NCI-H510A treated with DMSO at 0.1 percent for 48 hours (cell line): ENCODE measurements at places on chromosomes 6 and 20.
A peak's percentile ranks its signal among the peaks of the same experiment; 100 is the strongest.

DNA sequence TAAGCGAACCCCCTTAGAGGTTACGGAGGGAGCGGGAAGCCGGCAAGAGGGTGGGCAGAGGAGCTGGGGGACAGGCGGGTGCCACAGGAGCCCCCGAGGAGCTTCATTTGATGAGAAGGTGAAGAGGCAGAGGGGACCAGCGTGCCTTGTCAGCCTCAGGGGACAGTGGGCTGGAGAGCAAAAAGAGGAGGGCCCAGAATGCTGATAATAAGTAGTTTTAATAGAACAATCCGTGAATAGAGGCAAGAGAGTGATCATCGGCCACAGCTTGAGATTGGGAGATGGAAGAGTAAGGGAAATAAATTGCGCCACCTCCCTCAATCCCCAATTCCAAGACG is 1.3 kb downstream of the COL19A1 start:
- no peak for DNase-seq

DNA sequence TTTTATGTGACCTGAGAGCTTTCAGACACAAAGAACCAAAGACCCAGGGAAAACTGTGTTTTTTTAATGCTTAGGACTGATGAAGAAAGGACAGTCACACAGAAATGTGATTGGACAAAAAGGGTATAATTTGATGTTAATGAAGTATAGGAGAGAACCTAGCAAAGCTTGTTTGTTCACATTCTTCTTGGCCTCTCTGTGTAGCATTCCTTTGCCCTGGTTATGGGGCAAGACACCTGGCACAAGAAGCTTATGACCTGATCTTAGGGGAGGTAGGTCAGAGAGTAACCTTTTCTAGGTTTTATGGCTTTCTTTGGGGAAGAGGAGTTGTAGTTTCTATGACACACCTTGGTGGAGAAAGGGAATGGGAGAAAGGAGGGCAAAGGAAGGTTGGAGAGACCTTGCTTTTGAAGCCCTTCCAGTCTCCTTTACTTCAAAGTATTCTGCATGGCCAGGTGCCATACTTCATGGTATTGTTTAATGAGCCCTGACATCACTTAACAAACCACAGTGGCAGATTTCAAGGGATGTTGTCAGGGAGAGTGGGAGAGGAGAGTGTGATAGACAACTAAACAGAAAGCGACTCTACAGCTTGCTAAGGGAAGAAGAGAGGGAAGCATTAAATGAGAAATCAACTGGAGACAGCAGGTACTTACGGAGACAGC is 701.8 kb upstream of the FLRT3 start:
- peak; percentile 88 for DNase-seq

DNA sequence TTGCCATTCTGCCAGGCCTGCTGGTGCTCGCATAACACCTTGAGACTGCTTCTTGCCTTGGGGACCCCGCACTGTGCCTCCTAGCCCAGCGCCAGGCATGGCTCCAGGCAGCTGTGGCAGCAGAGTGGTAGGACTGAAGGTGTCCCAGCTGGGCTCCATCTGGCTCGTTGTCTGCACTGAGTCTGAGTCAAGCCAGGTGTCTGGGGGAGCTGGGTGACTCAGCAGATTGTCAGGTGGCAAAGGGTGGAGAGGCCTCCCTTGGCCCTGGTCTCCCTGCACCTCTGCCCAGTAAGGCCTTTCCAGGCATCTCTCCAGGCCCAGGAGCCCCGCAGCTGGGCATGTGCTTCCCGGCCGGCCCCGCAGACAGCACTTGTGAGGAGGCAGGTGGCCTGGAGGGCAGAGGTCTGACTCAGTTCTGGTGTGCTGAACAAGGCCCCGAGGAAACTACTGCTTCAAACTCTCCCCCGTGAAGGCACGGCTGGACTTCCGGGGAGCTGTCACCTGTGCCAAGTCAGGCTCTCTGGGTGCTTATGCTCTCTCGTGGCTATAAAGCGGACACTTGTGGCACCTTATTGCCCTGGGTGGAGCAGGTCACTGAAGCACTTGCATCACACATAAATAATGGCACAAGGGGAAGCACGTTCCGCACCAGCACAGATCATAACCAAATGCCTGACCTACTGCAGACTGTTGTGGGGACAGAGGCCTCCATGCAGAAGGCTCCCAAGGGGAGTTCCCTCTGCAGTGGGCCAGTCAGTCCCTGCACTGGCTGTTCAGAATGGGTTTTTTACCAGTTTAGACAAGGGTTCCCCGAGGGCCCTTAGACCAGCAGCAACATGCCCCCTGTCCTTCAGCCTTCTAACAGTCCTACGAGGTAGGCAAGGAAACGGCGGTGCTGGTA is 27.5 kb downstream of the FOXC1 start:
- DNase-seq, result peak; percentile 76

GRCh38 chr6:41727705-41728072 is 7.7 kb downstream of the TFEB start:
- no peak for DNase-seq

DNA sequence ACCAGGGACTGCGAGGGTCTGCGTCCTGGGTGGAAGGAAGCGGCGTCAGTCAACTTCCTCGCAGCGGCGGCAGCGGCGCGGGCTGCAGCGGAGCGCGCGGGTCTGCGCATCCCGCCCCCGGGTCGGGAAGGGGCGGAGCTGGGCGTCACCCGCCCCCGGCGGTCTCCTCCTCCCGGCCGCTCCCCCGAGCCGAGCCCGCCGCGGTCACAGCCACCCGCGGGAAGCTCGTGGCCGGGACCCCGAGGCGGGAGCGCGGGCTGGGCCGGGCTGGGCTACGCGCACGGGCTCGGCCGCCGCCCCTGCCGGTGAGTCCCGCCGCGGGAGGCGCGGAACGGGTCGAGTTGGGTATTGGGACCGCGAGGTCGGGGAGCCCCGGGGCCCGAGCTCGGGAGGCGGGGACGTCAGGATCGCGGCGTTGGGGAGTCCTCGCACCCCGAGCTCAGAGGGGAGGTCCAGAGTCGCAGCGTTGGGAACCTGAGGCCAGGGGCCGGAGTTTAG is at the start of gene PAQR8:
Gene PAQR8, plus strand, starts transcription at position 207 of the 498 bp plus-strand sequence. CDS start 41,063 bp downstream, outside the sequence.
- peak; percentile 87 for DNase-seq

- no peak for DNase-seq
Measured at GRCh38 chr6:74991573-74992332, 214.1 kb downstream of the COL12A1 start.

DNA sequence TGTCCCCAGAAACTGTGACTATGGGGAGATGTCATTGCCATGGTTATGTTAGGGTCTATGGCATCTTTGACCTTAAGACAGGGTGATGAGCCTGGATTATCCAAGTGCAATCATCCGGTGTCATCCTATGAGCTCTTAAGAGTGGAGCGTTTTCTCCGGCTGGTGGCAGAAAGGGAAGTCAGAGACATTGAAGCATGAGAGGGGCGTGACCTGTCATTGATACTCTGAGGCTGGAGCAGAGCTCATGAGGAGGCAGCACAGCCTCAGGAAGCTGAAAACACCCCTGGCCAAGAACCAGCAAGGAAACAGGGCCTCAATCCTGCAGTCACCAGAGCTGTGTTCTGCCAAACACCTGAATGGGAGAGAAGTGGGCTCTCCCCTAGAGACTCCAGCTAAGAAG is 59.6 kb downstream of the ANKRD60 start:
- DNase-seq, result no peak
